Brain pericyte (primary cell): ENCODE measurements at places on chromosomes 3 and 15.

GRCh38 chr15:45458746-45459403 is 63.7 kb downstream of the SLC30A4 start:
- DNase-seq, result no peak

- no peak for DNase-seq
Measured at GRCh38 chr3:72384602-72385001, 463.6 kb downstream of the SHQ1 start.

DNA sequence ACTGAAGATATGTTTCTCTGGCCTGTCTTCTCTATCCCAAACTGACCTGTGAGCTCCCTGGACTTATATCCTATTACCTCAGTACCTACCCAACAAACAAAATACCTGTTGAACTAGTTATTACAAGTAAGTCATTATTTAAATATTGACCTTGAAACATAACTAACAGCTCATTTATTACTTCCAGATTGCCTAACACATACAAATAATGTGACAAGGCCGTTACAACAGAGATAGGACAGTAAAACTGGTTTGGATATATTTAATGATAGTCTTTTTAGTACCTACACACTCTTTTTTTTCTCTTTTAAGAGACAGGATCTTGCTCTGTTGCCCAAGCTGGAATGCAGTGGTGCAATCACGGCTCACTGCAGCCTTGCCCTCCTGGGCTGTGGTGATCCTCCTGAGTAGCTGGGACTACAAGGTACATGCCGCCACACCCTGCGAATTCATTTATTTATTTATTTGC is 145.0 kb downstream of the ADAM10 start:
- no peak for DNase-seq

DNA sequence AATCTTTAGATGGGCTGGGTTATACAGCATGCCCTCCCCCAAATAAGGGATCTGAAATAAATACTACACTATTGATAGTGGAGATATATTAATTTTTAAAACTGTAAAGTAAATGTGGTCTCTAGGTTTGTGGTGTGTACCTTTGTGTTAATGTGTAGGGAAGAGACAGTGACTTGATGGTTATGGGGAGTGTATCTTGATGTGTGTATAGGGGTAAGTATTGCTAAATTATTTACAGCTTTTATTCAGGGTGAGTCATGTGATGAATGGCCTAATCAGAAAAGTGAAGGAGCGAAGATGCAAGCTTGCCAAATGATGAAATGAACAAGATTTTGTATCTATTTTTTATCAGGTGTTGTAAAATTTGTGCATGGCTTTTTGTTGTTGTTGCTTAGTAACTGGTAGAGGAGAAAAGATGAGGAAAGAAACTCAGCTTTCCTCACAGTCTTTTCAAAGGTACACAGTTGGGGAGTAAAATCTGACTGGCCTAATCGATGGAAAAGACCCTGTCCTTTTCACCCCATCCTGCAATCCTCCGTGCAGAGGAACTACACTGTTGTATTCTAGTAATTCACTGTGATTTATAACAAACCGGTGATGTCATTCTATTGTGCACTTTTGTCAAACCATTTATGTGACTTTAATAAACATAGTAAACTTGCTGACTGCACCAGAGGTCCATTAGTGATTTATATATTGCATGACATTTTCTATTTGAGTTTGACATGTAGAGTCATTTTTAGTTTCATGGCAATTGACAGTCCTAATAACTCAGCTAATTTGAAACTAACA is 17.7 kb downstream of the FEM1B start:
- DNase-seq, result no peak

DNA sequence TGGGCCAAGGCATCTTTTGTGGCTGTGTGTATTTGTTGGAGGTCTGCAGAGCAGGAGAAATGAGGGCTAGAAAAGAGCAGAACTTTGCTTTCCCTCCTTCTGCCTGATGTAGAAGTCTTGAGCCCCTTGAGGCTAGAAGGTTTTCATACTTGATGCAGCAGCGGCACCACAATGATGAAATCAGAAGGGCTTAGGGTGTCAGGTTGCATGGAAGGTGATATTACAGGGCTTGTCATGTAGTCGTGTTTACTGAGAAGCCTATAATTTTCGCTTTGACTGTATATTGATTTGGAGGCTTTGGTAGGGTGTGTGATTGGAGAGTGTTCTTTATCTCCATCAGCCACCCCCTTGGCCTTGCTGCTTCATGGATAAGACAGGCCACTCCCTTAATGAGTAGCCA is 339.8 kb downstream of the THSD4 start:
- DNase-seq, result no peak

DNA sequence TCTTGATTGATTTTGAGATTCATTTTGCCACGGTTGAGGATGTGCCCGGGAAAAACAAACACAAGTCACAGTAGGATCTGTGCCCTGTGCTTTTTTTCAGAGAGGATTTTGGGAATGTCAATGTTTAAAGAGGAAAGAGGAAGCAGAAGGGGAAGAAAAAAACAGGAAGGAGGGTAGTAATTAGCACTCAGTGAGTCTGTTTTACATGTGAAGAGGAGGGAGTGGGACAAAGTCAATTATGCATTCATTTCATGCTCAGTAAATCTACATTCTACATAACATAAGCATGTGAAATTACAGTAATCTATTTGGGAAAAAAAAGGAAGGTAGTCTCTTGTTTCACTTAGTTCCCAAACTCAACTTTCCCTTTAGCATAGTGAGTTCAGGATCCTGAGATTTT is 18.3 kb upstream of the CD200 start:
- DNase-seq, result no peak

DNA sequence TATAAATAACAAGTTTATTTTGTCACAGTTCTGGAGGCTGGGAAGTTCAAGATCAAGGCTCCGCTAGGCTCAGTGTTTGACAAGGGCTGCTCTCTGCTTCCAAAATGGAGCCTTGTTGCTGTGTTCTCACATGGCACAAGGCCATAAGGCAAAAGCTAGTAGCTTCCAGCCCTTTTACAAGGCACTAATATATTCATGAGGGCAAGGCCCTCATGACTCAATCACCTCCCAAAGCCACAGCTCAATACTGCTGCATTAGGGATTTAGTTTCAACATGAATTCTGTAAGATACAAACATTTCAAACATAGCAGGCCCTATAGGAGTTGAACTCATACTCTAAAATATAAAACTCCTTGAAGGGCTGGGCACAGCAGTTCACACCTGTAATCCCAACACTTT is 30.2 kb downstream of the ZBTB11 start:
- no peak for DNase-seq

GRCh38 chr15:44066211-44066827 is 128.8 kb downstream of the FRMD5 start:
- DNase-seq, result no peak

DNA sequence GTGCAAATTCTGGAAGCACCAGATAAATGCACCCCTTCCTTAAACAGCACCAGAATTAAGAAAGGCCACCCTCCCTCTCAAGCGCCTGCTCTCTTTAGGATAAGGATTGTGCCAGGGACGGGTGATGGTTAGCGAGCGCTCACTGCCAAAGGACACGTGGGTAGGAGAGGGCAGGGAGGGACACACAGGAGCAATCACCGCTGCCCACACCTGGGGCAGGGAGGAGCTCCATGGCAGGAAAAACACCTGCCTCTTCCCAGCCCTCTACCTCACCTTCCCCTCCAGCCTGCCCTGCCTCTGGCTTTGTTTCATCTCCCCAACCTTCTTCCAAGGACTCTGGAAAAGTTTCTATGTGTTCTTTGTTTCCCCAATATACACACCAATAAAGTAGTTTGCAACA is 7.3 kb upstream of the SPATA12 start:
- no peak for DNase-seq

DNA sequence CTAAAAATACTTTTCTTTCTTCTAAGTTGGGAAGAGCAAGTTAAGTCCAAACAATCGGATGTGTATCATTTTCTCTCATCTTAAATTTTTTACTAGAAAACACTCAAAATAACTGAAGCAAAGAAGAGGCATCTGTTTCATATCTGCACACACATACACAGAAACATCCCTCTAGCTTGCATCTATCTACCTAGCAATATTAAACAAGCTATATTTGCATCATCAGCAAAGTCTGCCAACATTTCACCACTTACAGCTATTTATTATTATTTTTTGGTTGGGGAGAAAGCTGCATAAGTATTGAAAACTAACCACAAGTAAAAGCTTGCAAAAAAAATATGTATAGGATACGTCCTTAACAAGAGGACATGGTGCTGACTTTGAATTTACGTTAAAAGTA is 1.9 kb downstream of the GOLIM4 start:
- DNase-seq, result no peak

- DNase-seq, result no peak
Measured at GRCh38 chr3:140724856-140725812, 47.3 kb downstream of the TRIM42 start.

- no peak for DNase-seq
Measured at GRCh38 chr3:41898631-41899030, 63.3 kb downstream of the ULK4 start.

DNA sequence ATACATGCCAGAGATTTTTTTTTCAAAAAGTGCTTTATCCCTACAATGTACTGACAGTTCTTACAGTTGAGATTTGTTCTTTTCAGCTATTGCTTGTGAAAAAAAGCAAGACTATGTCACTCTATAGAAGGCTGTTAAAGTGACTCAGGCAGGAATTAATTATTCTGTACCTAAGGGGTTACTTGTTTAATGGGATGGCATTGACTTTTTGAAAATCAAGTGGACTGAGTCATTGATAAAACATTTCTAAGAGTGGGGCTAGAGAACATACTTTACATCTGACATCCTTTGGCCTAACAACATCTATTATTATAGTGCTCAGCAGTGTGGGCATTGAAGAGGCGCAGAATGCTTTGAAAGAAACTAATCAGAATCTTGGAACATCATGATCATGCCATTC is 34.3 kb downstream of the INTS14 start:
- DNase-seq, result no peak

GRCh38 chr3:157499342-157499963 is 3.8 kb downstream of the VEPH1 start:
- no peak for DNase-seq

DNA sequence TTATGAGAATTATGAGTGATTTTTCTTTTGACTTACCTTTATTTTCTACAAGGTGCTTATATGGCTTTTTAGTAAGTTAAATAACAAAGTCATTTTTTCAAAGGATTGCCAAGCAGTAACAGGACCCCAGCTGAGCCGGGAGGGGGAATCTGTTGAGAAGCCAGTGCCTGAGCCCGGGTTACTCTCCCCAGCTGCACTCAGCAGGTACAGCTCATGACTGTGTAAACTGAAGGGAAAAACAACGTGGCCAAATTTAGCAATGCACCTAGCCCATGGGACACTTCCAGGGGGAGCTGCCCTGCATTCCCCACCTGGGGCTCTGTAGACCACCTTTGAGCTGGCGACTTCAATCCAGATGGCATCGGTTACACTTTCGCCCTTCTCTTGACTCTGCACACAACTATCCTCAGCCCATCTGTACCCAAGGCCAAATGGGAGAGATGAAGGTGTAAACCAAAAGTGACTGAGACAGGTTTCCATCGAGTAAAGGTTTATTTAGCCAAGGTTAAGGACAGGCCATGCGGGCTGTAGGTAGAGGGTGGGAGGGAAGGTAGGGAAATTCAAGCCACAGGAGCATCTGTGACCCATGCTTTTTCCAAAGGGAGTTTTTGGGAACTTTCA is 18.2 kb upstream of the HCN4 start:
- no peak for DNase-seq

GRCh38 chr3:101690972-101691371 is 4.5 kb upstream of the RPL24 start:
- DNase-seq, result no peak

- no peak for DNase-seq
Measured at GRCh38 chr15:76162784-76163456, 103.1 kb downstream of the TMEM266 start.

- DNase-seq, result no peak
Measured at GRCh38 chr3:134406331-134407238, 32.3 kb upstream of the AMOTL2 start.

GRCh38 chr3:119745942-119746341 is 36.0 kb upstream of the NR1I2 start:
- DNase-seq, result no peak

GRCh38 chr3:152696962-152697361 is 138.0 kb upstream of the P2RY1 start:
- DNase-seq, result no peak

DNA sequence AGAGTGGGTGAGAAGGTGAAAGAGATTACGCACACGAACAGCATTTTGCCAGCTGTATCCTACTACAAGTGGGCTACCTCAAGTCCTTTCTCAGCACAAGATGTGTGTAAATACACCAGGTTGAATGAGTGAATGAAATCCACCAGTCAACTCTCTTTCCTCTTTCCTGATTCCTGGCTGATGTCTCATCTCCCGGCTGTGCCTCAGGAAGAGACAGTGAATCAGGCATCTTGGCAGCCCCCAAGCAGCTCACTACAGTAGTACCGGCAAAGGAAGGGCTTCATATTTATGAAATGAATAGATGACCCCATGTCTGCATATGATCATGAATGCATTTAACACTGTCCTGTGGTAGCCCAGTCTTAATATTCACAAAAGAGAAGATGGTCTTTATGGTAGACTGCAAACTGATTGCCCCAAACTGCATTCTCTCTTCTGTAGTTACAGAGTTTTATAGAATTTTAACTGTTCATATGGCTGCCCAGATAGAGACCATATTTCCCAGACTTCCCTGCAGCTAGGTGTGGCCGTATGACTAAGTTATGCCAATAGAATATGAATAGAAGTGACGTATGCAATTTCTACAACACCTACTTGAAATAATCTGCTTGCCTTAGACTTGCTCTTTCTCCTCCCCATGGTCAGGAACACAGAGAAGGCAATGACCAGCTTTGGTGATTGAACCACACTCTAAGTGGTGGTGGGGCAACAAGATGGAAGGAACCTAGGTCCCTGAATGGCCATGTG is 22.7 kb downstream of the MGLL start:
- no peak for DNase-seq

DNA sequence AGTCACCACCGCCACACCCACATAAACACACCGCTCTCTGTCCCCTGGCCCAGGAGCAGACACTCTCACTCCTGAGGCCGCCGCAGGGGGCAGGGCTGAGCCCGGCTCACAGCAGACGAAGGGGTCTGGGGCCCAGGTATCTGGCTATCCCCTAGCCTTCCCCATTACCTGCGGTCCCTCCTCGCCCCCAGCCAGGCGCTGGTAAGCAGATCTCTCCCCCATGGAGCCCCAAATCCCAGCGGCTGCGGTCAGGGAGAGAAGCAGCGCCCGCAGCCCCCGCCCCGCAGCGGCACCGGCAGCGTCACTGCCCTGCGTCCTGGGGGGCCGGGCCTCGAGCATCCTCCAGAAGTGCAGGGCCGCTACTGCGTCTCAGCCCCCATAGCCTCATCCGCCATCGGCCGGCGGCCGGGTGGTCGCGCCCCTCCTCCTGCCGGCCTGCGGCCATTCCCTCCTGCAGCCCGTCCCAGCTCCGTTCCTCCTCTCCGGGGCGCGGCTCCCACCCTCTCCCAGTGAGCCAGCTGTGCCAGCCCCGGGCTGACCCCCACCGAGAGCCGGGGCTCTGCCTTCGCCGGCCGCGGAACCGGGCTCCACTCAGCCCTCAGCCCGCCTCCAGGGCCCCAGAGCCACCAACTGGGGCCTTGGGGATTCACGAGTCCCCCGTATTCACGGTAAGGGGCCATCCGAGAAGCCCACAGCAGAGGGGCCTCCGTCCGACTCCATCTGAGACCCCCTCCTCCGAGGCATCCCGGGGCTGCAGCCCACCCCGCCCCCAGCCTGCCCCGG is 13.1 kb downstream of the TNK2 start:
- no peak for DNase-seq

GRCh38 chr3:123926396-123926795 is 34.6 kb downstream of the CCDC14 start:
- DNase-seq, result no peak
